ENCODE measurements at places on chromosomes 2 and 18.

DNA sequence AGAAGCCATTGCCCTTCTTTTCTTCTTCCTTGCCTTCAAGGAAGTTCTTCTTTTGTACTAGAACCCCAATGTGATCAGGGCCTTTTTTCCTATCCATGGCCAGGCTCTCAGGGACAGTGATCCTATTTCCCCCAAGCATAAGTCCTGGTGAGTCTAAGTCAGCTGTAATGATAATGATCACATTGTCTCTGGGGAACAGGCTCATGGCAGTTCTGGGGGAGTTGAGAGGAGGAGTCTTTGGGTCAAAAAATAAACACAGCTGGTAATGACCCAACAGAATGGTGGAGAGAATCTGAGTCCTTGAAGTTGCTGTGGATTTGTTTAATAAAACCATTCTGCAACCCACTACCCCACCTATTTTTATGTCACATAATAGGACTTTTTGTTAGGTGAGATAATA lies 96.6 kb downstream of the SOCS6 start:
- no peak for DNase-seq

- DNase-seq, result no peak
These were observed 353.6 kb upstream of the ID2 start for GRCh38 chr2:8328217-8328616.

DNA sequence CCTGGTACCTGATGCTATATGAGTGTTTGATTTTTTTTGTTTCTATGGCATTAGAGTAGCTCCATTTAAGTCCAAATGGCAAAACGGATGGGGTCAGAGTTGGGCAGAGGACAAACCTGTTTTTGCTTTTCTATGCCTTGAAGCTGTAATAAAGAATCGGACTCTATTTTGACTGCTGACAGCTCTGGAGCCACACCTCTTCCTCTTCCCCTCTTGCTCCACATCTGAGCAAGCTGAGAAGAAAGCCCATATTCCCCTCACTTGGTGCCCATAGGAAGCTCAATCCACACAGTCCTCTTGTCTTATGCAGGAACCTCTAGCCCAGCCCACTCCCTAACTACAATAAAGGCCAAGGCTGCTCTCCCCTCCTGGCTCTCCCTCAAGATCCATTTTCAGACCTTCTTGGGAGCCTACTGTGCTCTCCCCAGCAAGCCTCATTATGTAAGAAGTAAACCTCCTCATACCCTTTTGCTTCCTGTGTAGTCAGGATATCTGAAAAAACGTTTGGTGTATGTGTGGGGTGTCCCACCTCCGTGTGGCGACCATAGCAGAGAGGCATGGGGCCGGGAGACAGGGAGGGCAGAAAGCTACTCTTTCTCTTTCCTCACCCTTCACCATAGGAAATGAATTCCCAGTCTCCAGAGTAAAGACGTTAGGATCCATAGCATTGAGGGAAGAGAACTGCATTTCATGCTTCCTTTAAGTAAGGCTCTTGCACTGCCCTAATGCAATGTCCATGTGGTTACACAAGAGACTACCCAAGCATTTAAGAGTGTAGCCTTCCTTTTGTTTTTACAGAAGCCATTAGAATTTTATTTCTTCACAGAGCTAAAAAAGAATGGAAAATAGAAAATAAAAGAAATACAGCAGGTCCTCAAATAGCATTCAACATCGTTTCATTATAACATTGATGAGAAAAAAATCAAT lies 41.9 kb upstream of the RAPGEF4 start:
- no peak for DNase-seq

- DNase-seq, result no peak
These were observed 5.4 kb upstream of the PUM2 start for GRCh38 chr2:20356042-20356441.

DNA sequence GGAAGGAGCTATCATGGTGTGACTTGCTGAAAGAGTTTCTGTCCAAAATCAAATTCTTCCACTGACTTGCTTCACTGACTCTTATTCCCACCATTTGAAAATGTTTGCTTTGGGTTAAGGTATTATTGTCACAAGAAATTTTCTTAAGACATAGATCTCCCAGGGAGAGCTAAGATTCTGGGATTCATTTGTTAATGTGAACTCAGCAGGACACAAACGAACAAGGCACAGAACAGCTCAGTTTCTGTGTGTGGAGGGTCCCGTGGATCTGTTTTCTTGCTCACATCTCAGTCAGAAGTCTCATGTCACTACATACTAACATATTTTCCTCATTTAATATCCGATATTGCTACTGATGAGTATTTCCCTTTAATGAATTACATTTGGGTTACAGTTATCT lies 8.2 kb upstream of the HNRNPA3 start:
- no peak for DNase-seq

GRCh38 chr2:238338710-238339394 lies 18.5 kb downstream of the TRAF3IP1 start:
- DNase-seq, result no peak

DNA sequence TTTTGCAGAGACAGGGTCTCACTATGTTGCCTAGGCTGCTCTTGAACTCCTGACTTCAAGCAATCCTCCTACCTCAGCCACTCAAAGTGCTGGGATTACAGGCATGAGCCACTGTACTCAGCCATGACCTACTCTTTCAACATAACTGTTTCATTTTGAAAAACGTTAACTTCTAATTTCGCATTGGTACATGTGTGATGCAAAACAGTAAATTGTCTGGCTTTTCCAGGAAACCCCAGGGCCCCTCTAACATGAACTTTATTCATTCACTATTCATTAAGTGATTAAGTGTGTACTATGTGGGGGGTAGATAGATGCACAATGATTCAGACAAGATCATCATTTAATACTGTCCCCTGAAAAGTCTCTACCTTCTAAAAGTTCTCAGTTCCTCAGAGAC lies 364.9 kb downstream of the SS18 start:
- no peak for DNase-seq

- no peak for DNase-seq
These were observed 28.6 kb downstream of the GREB1 start for GRCh38 chr2:11562476-11562875.

DNA sequence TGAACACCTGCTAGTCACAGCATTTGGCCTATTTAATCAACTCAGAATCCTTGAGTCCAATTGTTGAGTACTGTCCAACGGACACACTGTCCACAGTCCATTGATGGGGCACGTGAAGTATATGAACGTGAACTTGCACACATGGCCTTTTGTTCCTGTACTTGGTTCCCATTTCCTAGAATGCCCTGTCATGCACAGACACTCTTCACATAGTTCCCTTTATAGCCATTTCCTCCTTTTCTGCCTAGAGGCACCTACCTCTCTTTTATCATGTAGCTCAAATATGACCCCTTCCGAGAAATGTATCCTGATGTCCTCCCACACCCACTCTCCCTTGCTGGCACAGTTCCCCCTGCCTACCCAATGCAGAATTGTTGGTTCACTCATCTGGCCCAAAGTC lies 8.7 kb upstream of the CRYGA start:
- DNase-seq, result no peak

- DNase-seq, result peak; percentile 59
These were observed 2.0 kb downstream of the PHLPP1 start for GRCh38 chr18:62717169-62717924.

All from activated CD4-positive, alpha-beta T cell treated with anti-CD3 and anti-CD28 coated beads for 48 hours (primary cell).